Cerebellar nuclear complex (tissue), 1 donor: ENCODE measurements at places on chromosomes 6 and 20.

- DNase-seq, result no peak
Measured at GRCh38 chr20:38873050-38873581, 53.1 kb upstream of the FAM83D start.

- no peak for DNase-seq
Measured at GRCh38 chr20:49964964-49965780, 17.6 kb upstream of the SNAI1 start.

GRCh38 chr6:154274168-154274567 lies 82.4 kb downstream of the IPCEF1 start:
- no peak for DNase-seq

DNA sequence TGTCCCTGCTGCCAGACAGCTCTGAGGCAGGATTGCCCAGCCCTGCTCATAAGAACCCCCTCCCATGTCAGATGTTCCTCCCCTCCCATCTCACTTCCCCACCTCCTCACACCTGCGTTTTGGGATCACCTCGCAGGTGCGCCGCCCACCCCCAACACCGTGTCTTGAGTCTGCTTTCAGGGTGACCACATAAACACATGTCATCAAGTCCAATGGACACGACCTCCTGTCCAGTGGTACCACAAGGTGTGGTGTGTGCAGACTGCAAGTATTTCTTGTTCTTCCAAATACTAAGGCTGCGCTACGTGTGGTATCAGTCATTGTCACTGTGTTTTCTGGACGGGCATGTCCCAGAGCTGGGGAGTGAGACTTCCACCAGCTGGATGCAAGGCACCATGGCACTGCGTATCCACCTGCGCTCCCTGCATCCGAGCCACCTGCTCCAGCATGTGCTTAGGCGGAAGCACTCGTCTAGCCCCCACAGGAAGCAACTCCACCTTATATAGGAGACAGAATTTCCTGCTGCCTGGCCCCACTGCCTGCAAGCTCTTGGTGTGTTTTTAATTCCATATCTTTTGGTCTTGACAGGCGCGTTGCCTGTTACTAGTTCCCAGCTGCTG lies 119.7 kb upstream of the NXT1 start:
- DNase-seq, result no peak

- no peak for DNase-seq
Measured at GRCh38 chr20:18504479-18505060, 3.2 kb upstream of the SEC23B start.

DNA sequence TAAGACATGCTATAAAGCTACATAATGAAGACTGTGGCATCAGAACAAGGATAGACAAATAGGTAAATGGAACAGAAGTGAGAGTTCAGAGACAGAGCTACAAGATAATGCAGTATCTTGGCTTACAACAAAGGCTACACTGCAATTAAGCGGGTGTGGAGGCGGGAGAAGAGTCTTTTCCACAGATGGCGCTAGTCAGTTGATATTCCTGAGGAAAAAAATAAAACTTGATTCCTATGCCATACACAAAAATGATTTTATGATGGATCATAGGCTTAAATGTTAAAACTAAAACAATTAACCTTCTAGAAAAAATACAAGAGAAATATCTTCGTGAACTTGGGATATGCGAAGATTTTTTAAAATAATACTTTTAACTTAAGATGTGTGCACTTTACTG lies 31.0 kb downstream of the RIN2 start:
- DNase-seq, result no peak

DNA sequence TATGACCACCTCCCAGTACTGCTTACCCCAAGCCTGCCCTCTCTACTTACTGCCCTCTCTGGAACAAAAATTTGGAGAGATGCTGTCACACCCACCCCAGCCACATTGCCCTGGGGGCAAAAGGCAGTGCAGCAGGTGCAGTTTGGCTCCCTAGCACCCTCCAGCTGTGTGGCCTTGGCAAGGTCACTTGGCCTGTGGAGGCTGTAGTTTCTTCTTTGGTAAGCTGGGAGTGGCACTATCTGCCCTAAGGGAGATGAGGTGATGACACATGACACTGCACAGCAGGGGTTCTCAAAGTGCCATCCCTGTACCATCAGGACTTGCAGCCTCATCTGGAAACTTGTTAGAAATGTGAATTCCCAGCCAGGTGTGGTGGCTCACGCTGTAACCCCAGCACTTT lies 44.8 kb downstream of the TAF8 start:
- no peak for DNase-seq

- DNase-seq, result no peak
Measured at GRCh38 chr6:165858586-165858985, 195.5 kb upstream of the PDE10A start.

- DNase-seq, result no peak
Measured at GRCh38 chr6:163346497-163346961, 68.0 kb upstream of the QKI start.

DNA sequence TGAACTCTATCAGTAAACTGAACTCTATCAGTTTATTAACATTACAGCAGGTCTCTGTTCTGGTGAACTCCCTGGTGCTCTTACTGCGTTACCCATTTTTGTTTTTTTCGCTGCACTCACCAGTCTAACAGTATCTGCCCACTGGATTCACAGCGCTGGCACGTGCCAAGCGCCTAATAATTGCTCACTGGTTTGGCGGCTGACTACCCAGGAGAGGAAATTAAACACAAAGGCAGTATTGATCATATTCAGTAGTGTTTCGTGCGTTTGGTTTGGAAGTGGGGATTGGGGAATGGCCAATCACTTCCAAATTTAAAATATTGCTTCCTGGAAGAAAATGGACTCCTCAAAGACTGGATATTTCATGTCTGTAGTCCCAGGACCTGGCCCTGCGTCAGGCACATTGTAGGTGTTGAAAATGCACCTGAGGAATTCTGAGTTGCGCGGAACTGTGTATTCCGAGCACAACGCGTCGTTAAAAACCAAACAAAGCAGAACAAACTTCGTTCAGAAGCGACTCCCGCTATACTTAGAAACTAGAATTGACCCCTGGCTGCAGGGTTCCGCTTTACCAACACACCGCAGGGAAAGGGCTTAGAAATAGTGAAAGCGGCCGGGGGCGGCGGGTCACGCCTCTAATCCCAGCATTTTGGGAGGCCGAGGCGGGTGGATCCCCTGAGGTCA lies 1.1 kb upstream of the RPS12 start:
- DNase-seq, result peak; percentile 21

DNA sequence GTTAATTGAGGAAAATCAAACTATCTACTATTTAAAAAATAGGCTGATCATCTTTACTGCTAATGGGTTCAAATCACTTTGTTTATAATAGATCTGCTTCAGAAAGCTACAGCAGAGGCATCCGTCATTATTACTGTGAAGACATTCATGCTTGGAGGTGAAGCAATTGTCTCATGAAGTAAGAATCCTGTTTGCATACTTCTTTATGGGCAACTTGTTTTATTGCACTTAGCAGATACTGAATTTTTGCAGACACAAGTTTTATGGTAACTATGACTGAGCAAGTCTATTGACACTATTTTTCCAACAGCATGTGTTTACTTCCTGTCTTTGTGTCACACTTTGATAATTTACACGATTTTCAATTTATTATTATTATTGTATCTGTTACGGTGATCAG lies 573.9 kb downstream of the RFPL4B start:
- DNase-seq, result no peak

- no peak for DNase-seq
Measured at GRCh38 chr20:2873747-2874041, 413 bp downstream of the PTPRA start.

- DNase-seq, result no peak
Measured at GRCh38 chr6:17271628-17272027, 9.5 kb upstream of the RBM24 start.

DNA sequence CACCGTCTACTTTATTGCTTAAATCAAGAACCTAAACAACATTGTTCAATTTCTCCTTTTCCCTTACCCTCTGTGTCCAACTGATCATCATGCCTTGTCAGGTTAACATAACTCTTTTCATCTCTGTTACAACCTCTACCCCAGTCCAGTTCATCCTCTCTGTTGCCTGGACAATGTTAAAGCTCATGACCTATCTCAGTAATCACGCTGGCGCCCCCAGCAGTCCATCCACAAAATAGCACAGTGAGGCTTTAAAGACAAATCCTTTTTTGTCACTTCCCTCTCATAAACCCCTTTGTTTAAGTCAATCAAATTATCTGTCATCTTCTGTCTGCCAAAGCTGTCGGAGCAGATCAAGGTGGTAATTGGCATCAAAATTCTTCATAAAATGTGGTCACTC lies 140.1 kb downstream of the QKI start:
- no peak for DNase-seq

GRCh38 chr20:63273635-63274380 lies 1.2 kb downstream of the ARFGAP1 start:
- DNase-seq, result no peak

- no peak for DNase-seq
Measured at GRCh38 chr6:148240461-148240840, 102.2 kb upstream of the SASH1 start.

DNA sequence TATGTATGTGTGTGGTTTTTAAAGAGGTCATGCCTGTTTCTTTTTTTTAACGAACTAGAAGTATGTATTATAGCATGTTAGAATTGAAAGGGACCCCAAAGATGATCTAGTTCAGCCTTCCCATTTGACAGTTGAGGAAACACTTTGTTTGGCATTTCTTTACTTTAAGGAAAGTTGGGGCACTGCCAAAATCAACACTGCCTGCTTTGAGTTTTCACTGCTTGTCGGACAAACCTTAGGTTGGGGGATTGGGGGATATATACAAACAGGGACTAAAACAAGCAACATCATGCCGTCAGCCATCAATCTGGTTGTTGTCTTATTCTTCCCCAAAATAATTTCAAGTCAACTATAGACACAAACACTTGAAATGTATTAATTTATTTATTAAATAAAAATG lies 14.1 kb upstream of the CALHM6 start:
- DNase-seq, result no peak

DNA sequence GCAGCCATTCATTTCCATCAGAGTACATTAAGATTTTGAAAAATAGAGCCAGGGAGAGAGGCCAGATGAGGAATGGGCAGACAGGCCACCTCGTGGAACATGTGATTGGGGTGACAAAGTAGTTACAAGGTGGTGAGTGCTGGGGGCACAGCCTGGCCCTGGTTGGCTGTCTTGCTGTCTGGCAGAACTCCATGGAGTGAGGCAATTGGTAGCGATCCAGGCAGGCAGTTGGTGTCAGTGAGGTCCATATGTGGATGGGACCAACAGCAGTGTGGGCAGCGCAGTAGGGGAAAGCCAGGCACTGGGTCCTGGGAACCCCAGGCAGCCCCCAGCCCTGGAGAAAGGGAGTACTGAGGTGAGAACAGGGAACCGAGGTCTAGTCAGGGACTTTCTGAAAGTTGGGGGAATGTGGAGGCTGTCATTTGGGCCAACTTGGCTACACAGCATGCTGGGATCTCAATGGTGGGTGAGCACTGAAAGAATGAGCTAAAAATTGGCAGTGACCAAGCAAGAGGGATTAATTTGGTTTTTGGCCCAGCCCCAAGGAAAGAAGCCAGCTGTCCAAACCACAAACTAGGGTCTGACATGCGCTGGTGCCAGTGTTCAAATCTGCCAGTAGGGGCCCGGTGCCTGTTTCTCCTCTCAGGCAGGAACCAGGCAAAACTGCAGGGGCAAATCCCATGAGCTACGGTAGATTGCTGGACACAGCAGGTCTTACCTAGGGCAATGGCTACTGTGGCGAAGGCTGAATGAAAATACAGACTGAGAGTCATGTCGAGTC lies 61.4 kb upstream of the E2F3 start:
- DNase-seq, result no peak
